ENCODE measurements at places on chromosomes 16 and 17.

DNA sequence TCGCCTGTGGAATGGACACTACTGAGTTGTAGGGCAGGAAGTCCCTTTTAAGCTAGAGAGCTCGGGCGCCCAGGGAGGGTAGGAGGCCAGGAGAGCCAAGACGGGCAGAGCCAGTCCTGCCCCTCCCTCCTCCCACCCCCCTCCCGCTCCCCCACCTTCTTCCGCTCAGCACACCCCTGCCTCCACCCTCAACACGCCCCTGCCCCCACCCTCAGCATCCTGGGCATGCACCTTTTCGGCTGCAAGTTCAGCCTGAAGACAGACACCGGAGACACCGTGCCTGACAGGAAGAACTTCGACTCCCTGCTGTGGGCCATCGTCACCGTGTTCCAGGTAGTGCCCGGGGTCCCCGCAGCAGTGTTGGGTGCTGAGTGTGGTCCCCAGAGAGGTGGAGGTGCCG is 18.3 kb downstream of the TPSG1 start:
- DNase-seq: no peak

DNA sequence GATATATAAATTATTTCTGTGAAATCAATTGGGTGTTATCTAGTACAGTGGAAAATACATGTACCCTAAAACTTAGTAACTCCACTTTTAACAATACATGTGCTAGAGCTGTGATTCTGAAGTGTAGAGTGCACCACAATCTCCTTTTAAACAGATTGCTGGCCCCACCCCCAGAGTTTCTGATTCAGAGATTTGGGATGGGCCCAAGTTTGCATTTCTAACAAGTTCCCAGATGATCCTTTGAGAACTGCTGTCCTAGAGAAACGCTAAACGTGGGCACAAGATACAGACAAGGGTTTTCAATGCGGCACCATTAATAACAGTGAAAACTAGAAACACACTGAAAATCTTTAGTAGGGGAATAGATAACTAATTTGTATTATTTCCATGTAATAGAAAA is 49.2 kb downstream of the NXPH3 start:
- DNase-seq: no peak

GRCh38 chr16:56732832-56733231 is 2.9 kb downstream of the NUP93 start:
- no peak for DNase-seq

- DNase-seq: no peak
These were observed 23.5 kb downstream of the CACNA1H start for GRCh38 chr16:1176280-1176897.

DNA sequence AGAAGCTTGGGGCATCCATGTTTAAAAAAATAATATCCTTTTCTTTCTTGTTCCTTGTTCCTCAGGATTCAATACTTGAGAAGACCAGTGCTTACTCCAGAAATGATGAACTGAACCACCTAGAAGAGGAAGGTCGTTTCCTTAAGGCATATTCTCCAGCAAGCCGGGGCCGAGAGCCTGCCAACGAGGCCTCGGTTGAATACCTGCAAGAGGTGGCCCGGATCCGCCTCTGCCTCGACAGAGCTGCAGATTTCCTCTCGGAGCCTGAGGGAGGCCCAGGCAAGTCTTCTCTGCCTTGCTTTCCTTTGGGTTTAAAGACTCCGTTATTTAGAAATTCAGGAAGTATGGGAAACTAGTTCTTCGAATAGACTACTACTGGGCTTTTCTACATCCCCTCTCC is 42.5 kb upstream of the ENDOV start:
- no peak for DNase-seq

DNA sequence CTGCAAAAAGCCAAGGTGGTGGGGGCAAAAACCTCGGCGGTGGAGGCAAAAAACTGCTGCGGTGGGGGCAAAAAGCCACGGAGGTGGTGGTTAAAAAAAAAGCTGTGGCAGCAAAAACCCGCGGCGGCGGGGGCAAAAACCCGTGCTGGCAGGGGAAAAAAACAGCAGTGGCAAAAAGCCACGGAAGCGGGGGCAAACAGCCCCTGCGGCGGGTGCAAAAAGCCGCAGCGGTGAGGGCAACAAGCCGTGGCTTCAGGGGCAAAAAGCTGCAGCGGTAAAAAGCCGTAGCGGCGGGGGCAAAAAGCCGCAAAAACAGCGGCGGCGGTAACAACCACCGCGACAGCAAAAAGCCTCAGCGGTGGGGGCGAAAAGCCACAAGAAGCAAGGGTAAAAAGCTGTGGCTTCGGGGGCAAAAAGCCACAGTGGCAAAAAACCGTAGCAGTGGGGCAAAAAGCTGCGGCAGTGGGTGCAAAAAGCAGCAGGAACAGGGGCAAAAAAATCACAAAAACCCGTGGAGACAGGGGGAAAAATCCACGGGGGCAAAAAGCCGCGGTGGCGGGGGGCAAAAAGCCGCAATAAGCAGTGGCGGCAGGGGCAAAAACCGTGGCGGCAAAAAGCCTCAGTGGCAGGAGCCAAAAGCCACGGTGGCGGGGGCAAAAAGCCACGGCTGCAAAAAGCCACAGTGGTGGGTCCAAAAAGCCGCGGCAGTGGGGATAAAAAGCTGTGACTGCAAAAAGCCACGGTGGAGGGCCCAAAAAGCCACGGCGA is 193.7 kb downstream of the SHCBP1 start:
- DNase-seq: no peak

GRCh38 chr17:17575360-17576251 is 15.9 kb downstream of the PEMT start:
- DNase-seq: no peak

DNA sequence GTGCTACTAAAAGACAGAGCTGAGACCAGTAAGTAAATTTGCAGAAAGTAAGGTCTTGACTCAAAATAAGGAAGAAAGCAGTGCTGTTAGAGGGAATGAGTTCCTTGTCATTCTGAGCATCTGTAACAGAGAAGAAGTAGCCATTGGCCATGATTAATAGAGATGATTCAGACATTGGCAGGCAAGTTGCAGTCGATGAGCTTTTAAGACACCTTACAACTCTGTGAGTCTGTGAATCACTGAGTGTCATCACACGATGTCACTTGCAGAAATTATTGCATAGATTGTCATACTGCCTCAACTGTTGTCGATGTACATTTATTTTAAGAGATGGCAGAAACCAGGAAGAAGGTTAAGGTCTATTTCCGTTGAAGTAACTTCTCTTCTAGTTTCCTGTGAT is 201.1 kb upstream of the CDH13 start:
- DNase-seq: no peak

DNA sequence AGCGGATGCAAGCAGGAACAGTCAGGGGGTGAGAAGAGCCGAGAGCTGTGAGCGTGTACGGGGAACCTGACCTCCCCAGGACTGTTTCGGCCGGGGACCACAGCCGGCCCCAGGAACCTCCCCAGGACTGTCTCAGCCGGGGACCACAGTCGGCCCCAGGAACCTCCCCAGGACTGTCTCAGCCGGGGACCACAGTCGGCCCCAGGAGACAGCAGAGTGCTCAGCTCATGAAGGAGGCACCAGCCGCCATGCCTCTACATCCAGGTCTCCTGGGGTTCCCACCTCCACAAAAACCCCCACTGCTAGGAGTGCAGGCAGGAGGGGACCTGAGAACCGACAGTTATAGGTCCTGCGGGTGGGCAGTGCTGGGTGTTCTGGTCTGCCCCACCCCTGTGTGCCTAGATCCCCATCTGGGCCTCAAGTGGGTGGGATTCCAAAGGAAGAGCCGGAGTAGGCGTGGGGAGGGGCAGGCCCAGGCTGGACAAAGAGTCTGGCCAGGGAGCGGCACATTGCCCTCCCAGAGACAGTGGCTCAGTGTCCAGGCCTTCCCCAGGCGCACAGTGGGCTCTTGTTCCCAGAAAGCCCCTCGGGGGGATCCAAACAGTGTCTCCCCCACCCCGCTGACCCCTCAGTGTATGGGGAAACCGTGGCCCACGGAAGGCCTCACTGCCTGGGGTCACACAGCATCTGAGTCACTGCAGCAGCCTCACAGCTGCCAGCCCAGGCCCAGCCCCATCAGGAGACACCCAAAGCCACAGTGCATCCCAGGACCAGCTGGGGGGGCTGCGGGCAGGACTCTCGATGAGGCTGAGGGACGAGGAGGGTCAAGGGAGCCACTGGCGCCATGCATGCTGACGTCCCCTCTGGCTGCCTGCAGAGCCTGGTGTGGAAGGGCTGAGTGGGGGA is 4.3 kb downstream of the RHBDF1 start:
- DNase-seq: no peak

GRCh38 chr16:31016018-31016417 is 5.6 kb upstream of the STX1B start:
- DNase-seq: no peak

DNA sequence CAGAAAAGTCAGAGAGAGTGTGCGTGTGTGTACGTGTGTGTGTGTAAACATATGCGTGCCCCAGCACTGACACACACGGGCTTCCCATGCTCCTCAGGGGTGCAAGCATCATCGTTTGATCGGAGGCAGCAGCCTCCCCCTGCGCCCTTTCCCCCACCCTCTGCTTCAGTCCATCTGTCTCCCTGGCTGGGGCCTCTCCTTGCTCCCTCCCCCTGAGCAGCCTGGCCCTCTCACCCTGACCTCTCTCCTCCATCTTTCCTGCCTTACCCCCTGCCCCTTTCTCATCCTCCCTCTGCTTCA is 4.4 kb downstream of the STX1B start:
- DNase-seq: no peak

DNA sequence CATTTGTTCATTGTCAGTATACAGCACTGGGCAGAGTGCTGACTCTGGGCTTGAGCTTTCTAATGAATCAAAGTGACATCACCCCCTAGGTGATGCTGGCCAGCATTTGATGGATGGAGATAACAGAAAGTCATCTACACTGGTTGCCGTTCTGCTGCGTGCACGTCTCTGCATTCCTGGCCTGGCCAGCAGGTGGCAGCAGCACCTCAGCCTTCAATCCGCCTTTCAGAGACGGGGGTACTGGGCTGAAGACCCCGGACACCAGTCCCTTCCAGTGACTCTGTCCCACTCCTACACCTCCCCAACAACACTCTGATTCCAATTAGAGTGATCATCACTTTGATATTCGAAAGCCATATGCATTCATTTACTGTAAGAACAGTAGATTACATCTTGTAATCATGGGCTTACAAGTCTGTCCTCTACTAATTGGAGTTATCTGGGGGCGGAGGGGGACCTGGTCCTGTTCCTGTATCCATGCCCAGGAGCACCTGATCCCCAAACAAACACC is 6.0 kb downstream of the CPSF4L start:
- DNase-seq: no peak

DNA sequence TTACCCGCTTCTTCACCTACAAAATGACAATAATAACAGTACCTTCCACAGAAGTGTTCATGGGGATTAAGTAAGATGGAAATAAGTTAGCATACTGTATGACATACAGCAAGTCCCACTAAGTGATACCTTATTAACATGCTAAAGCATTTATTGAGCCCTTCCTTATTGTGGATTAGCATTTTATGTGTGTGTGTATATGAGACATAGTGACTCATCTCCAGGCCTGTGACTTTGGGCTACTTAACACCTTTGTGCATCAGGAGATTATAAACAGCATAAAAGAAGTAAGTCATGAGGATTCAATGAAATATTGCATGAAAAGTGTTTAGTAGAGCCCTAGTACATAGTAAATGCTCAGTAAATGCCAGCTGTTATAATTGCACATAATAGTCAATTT is 52.9 kb downstream of the CA10 start:
- no peak for DNase-seq

- no peak for DNase-seq
These were observed 155.6 kb downstream of the SNX11 start for GRCh38 chr17:48262982-48263730.

DNA sequence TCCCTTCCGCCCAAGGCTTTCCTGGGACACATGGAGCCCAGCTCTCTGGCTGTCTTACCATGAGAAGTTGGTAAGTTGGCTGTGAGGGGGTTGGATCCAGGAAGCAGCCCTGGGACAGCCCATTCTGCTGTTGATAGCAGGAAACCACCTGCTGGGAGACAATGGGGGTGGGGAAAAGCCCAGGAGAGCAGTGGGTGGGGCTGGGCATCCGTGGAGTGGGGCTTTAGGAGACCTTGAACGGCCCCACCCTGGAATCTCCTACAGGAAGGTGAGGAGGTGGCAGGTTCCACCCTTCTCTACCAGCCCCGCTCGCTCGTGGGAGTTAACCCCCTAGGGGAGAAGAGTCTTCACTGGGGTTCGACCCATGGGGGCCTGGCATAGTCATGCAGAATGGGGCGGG is 5.8 kb downstream of the TMEM92 start:
- no peak for DNase-seq

DNA sequence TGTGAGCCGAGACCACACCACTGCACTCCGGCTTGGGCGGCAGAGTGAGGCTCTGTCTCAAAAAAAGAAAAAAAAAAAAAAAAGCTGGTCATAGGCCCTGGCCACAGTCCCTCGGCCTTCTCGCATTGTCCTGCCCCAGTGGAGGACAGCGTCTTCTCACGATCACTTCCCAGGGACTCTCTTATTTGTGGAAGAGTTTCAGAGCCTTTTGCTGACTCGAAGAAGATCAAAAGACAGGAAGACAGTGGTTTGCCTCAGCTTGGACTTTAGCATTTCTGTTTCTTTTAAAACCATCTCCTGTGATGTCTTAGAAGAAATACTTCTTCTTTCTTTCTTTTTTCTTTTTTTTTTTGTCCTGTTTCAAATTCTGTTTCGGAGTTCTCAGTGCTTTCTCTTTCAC is 210.0 kb downstream of the FTO start:
- DNase-seq: no peak

DNA sequence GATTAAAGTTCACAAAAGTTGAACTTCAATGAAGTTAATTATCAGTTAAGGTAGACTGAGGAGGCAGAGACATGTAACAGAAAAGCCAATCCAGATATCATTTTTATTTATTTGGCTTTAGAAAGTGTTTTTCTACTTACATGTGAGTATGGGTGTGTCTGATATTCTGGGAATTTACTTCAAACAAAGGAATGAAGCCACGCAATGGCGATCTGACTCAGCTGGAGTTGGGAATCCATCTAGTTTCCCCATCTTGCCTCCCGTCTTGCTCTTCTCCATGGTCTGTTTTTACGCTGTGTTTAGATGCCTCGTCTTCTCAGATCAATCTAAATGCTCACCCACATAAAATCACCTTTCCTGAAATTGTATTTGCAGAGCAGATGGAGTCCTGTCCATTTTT is 1.7 kb upstream of the KCNJ16 start:
- no peak for DNase-seq

Data from central memory CD4-positive, alpha-beta T cell (primary cell).